ENCODE measurements at places on chromosomes 5 and 9.
A peak's percentile ranks its signal among the peaks of the same experiment; 100 is the strongest.

GRCh38 chr9:113488490-113488889, 25.0 kb downstream of the RGS3 start:
- no peak for DNase-seq

GRCh38 chr5:138972230-138972629, 97.1 kb upstream of the LRRTM2 start:
- DNase-seq = no peak

DNA sequence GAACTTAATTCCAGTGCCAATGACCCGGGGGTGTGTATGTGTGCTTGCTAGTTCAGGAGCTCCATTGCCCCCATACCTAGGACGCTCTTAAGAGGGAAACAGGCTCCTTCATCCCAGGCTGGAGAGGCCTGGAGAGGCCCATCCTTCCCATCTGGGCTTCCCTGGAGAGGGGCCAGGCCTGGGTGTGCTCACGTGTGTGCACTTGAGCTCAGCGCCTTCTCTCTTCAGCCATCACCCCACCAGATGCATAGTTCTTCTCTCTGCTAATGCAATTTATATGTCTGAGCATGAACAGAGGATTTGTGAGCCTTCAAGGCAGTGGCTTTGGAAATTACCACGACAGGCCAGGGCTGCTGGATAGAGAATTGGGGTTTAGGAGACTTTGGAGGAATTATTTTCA, 48.6 kb upstream of the SHB start:
- no peak for DNase-seq

DNA sequence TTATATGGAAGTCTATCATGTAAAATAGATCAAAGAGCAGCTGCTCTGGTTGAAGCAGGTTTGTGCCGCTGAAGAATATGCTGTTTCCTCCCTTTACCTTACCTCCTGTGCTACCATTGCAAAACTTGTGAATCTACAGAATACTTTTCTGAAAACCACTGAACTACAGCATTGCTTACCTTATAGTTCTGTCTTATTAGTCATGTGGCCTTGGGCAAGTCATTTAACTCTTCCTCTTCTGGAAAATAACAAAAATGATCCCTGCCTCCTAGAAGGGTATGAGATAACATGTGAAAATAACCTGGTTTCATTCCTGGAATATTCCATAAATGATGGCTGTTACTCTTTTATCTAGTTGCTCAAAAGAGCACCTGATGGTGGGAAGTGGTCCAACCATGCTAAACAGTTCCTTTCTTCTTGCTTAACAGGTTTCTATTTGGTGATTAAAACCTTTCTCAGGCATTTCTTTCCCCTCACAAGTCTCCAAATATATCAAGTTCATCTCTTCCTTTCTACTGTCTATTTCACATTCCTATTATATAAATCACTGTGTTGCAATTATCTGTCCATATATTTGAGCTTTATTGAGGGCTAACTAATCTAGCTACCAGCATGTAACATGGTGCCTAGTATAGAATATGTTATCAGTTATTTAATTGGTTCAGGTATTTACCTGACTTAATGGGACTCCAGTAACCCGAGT, 15.0 kb downstream of the TRIM32 start:
- DNase-seq = no peak

DNA sequence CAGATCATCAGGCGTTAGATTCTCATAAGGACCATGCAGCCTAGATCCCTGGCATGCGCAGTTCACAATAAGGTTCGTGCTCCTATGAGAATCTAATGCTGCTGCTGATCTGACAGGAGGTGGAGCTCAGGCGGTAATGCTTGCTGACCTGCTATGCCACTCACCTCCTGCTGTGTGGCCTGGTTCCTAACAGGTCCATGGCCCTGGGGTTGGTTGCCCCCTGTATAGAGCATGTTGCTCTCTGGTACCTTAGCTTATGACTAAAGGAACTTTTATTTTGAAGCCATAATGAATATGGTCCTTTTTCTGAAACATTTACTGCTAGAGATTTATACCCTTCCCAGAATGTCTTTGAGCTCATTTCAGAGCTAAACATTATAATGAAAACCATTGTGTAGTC, 3.1 kb downstream of the MAN2A1 start:
- peak; percentile 17 for DNase-seq

All from retina (tissue), 1 donor.